ENCODE measurements at places on chromosomes 6 and 20. TPM values are rescaled to one million over a fixed set of nuclear protein-coding genes. Genes with fewer than 3 reads are reported as not detected.

DCDC2 gene
- 0.15 TPM for total RNA-seq

PSORS1C1 gene
- 2.9 TPM for total RNA-seq

- no peaks in the 10 kb centered on the region for H3K4me1 ChIP-seq
- H3K27me3 ChIP-seq, result no peaks in the 10 kb centered on the region
- no peak overlapping the region for H3K27ac ChIP-seq
- H3K4me3 ChIP-seq, result no peak overlapping the region
Observed at GRCh38 chr6:112372226-112372806, 25.2 kb downstream of the RFPL4B start.

- no peaks in the 10 kb centered on the region for H3K36me3 ChIP-seq
- DNase-seq, result no peak
- H3K4me1 ChIP-seq, result peaks cover 6% of the 10 kb centered on the region
- peaks cover 15% of the 10 kb centered on the region for H3K27me3 ChIP-seq
Observed at GRCh38 chr6:111692327-111693164, 86.9 kb upstream of the TRAF3IP2 start.

DNA sequence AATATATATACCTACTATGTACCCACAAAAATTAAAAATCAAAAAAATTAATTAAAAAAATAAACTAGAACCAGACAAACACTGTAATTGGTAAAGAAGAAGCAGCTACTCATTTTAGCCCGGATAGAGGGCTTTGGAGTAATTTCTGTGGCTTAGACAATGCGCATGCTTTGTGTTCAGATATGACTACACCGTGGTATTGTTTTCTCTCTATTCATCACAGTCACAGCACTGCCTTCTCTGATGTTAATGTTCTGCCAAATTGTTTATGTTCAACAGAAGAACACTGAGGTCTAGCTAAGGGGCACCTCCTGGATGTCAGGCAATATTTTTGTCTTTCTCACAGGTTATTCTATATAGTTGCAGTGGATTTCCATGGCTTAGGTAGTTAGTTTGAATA is 77.5 kb upstream of the GJE1 start:
- no peak for DNase-seq
- no peak overlapping the region for H3K27ac ChIP-seq
- no peaks in the 10 kb centered on the region for H3K4me1 ChIP-seq
- H3K36me3 ChIP-seq, result no peaks in the 10 kb centered on the region
- no peaks in the 10 kb centered on the region for H3K27me3 ChIP-seq
- H3K4me3 ChIP-seq, result no peak overlapping the region

DNA sequence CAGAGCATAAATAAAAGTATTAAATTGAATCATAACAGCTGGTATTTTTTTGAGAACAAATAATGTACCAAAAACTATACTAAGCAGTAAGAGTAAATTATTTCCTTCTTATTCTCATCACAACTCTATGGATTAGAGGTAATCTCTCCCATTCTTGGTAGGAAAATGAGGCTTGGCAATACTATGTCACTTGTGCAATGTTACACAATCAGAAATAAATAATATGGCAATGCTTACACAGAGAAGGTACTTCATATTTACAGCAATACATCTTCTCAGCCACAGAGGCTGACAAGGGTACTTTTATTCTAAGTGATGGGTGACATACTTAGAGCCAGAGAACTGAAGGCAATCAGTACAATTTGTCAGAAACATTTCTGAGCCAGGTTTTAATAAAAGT is 3.9 kb downstream of the DST start:
- H3K27me3 ChIP-seq, result no peaks in the 10 kb centered on the region
- no peak overlapping the region for H3K27ac ChIP-seq
- peaks cover 3% of the 10 kb centered on the region for H3K4me1 ChIP-seq
- no peak overlapping the region for H3K4me3 ChIP-seq

ANKRD60 gene
- total RNA-seq, result not detected

NKAIN2 gene
- 2.6 TPM for total RNA-seq

EGFL8 gene
- total RNA-seq, result 11.1 TPM

DNA sequence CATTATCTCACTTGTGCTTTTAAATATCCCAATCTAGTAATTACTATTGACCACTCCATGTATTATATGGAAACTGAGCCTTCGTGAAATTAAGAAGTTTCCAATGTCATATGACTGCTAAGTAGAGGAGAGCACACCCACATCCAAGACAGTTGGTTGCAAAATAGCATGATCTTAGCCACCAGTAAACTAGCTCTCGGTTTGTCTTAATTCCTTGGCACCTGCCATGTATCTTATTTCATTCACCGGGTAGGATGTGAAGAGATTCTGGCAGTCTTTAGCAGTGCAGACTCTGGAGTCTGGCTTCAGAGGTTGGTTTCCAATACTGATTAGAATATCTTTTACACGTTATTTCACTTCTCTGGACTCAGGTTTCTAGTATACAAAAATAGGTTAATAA is 270.3 kb downstream of the LAMA2 start:
- H3K4me1 ChIP-seq, result no peaks in the 10 kb centered on the region
- H3K27me3 ChIP-seq, result no peaks in the 10 kb centered on the region
- no peak overlapping the region for H3K4me3 ChIP-seq
- DNase-seq, result no peak
- no peak overlapping the region for H3K27ac ChIP-seq

DNA sequence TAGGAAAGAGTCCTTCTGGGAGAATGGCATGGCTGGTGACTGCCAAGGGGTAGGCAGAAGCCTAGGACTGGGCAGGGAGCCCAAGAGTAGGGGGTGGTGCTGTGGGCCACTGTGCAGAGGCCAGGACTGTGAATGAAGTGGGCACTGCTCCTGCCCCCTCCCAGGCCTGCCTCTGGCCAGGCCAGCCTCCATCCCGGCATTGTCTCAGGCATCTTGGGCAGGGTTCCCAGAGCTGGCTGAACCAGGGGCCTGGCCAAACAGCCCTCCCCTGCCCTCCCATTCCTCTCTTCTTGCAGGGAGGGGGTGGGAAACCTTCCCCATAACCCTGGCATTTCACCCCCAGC is 81.6 kb downstream of the MRPL14 start:
- no peak overlapping the region for H3K27ac ChIP-seq
- no peaks in the 10 kb centered on the region for H3K36me3 ChIP-seq
- DNase-seq, result no peak

- H3K36me3 ChIP-seq, result peaks cover 28% of the 10 kb centered on the region
- no peak overlapping the region for H3K4me3 ChIP-seq
- no peaks in the 10 kb centered on the region for H3K27me3 ChIP-seq
Observed at GRCh38 chr6:52263709-52264540, 19.6 kb upstream of the IL17F start.

ANKRD66 gene
- not detected for total RNA-seq

- no peak overlapping the region for H3K4me3 ChIP-seq
- no peak overlapping the region for H3K27ac ChIP-seq
- no peaks in the 10 kb centered on the region for H3K36me3 ChIP-seq
- DNase-seq, result peak; percentile 41
- peaks cover 13% of the 10 kb centered on the region for H3K27me3 ChIP-seq
Observed at GRCh38 chr6:150016324-150017185, 8.8 kb downstream of the RAET1L start.

DNA sequence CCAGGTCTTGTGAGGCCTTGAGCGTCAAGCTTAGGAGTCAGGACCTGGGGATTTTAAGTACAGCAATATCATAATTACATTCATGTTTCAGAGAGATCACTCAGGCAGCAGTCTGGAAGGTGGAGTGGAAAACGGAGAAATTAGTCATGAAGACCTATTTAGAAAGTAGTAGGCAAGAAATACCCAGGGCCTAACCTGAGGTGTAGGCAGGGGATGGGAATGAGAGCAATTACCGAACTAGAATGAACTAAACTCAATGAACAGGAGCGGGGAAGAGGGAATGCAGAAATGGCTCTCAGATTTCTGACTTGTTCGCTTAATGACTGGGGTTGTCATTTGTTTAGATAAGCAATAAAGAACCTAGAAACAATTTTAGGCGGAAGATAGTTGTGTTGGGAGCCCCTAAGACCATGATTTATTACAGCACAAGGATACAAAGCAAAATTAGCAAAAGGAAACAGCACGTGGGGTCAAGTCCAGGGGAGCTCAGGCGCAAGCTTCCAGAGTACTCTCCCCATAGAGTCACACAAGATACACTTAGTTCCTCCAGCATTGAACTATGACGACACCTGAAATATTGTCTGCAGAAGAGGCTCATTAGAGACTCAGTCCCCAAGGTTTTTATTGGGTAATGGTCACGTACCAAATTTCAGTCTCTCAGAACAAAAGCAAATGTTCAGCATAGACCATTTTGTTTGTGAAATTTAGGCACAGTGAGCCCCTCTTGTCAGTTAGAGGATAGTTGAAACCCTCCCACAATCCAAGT is 178.8 kb upstream of the AKAP12 start:
- H3K27ac ChIP-seq, result peak overlapping the region; percentile 98
- no peak overlapping the region for H3K4me3 ChIP-seq
- no peaks in the 10 kb centered on the region for H3K27me3 ChIP-seq
- H3K4me1 ChIP-seq, result peaks cover 69% of the 10 kb centered on the region

DNA sequence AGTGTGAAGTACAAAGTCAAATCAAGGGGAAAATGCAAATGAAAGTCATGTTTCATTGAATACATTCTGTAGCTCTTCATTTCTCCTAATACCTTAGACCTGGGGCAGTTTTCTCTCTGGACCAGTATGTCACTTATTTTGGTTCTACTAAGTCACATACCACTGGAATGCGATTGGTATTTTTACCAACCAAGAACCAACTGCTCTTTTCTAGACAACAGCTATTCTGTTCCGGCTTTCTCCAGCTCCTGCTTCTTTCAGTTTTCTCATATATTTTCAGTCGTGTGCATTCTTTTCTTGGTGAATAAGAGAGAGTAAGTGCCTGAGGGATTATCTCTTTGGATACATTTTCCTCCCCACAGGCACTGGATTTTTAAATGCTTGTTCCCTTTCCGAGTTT is 39.2 kb upstream of the SPACA1 start:
- peak; percentile 8 for DNase-seq
- H3K36me3 ChIP-seq, result no peaks in the 10 kb centered on the region
- no peak overlapping the region for H3K4me3 ChIP-seq
- no peaks in the 10 kb centered on the region for H3K4me1 ChIP-seq
- peaks cover 3% of the 10 kb centered on the region for H3K27me3 ChIP-seq

DNA sequence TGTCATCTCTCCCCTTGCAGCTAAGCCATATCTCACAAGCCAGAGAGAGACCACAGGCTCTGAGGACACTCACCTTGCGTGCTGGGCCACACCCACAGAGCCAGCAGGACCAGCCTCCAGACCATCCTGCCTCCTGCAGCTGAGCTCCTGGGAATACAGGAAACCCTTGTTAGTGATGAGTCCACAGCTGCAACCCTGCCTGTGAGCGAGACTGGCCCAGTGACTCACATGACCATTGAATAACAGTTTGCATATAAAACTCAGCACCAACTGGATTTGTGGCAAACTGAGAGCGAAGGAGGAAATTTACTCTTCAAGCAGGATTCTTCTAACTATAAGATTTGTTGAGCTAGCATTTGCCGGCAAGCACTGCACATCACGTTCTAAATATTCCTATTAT is 3.0 kb downstream of the THBS2 start:
- no peaks in the 10 kb centered on the region for H3K36me3 ChIP-seq
- H3K27ac ChIP-seq, result no peak overlapping the region
- H3K4me1 ChIP-seq, result peaks cover 3% of the 10 kb centered on the region
- no peak overlapping the region for H3K4me3 ChIP-seq
- H3K27me3 ChIP-seq, result peaks cover 10% of the 10 kb centered on the region
- no peak for DNase-seq

DNA sequence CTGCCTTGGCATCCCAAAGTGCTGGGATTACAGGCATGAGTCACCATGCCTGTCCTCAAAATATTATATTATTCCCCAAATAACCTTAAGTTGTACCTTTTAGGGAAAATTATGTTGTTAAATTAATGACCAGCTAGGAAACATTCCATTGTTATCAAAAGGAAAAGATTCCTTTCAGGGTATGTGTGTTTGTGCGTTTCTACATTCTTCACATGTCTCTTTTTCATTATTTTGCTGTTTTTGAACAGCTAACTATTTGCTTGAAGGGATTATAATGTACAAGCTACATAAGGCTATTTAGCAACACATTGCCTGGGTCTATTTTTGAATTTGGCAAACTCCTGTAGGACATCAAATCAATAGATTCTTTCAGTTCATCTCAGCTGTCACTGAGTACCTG is 57.1 kb downstream of the GJA1 start:
- no peaks in the 10 kb centered on the region for H3K27me3 ChIP-seq
- H3K36me3 ChIP-seq, result no peaks in the 10 kb centered on the region
- H3K27ac ChIP-seq, result no peak overlapping the region
- no peak overlapping the region for H3K4me3 ChIP-seq
- no peaks in the 10 kb centered on the region for H3K4me1 ChIP-seq

- no peak overlapping the region for H3K27ac ChIP-seq
- H3K36me3 ChIP-seq, result no peaks in the 10 kb centered on the region
- H3K27me3 ChIP-seq, result no peaks in the 10 kb centered on the region
- no peak overlapping the region for H3K4me3 ChIP-seq
Observed at GRCh38 chr20:19026901-19027644, 185.4 kb upstream of the SLC24A3 start.

CD24 gene
- 57.4 TPM for total RNA-seq

GABRR2 gene
- total RNA-seq, result 0.18 TPM

- H3K4me3 ChIP-seq, result no peak overlapping the region
- H3K4me1 ChIP-seq, result peaks cover 18% of the 10 kb centered on the region
- H3K27me3 ChIP-seq, result no peaks in the 10 kb centered on the region
- no peak overlapping the region for H3K27ac ChIP-seq
Observed at GRCh38 chr20:17934141-17934862, 34.3 kb downstream of the SNX5 start.

- no peak for DNase-seq
- 0 out of 2 replicates have a peak, but pooled peaks cover 2% of the 10 kb centered on the region for H3K36me3 ChIP-seq
- H3K27ac ChIP-seq, result peak overlapping the region; percentile 88
- H3K4me3 ChIP-seq, result no peak overlapping the region
- H3K27me3 ChIP-seq, result no peaks in the 10 kb centered on the region
- peaks cover 52% of the 10 kb centered on the region for H3K4me1 ChIP-seq
Observed at GRCh38 chr20:62741191-62741691, 32.6 kb downstream of the NTSR1 start.

DNA sequence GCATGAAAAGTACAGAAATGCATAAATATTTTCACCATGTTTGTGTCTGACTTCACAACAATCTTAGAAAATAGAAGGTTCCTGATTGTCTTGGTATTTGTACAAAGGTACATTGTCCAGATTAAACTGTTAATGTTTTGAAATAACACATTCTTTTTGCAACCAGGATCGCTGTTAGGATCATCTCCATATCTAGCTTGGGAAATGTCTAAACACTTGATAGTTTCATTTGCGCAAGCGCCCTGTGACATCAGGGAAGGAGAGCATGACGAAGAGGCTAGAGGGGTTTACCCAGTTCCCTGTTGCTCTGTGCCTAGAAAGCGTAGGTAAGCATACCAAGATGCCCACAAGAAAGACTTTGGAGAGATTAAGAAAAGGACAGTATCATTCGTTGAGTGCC is 19.4 kb downstream of the ALDH8A1 start:
- no peak for DNase-seq
- no peaks in the 10 kb centered on the region for H3K27me3 ChIP-seq
- no peaks in the 10 kb centered on the region for H3K4me1 ChIP-seq
- H3K36me3 ChIP-seq, result no peaks in the 10 kb centered on the region

- no peaks in the 10 kb centered on the region for H3K27me3 ChIP-seq
- peaks cover 25% of the 10 kb centered on the region for H3K4me1 ChIP-seq
- H3K36me3 ChIP-seq, result no peaks in the 10 kb centered on the region
- peak overlapping the region; percentile 56 for H3K27ac ChIP-seq
Observed at GRCh38 chr6:90218959-90219208, 77.8 kb downstream of the BACH2 start.

SLC22A7 gene
- total RNA-seq, result not detected
